ENCODE measurements at places on chromosomes 5 and 9.

- H3K36me3 ChIP-seq: no peaks in the 10 kb centered on the region
- H3K27me3 ChIP-seq: no peaks in the 10 kb centered on the region
- peak; percentile 78 for DNase-seq
- no peak overlapping the region for H3K27ac ChIP-seq
Observed at GRCh38 chr5:167472566-167473108, 818.8 kb upstream of the WWC1 start.

DNA sequence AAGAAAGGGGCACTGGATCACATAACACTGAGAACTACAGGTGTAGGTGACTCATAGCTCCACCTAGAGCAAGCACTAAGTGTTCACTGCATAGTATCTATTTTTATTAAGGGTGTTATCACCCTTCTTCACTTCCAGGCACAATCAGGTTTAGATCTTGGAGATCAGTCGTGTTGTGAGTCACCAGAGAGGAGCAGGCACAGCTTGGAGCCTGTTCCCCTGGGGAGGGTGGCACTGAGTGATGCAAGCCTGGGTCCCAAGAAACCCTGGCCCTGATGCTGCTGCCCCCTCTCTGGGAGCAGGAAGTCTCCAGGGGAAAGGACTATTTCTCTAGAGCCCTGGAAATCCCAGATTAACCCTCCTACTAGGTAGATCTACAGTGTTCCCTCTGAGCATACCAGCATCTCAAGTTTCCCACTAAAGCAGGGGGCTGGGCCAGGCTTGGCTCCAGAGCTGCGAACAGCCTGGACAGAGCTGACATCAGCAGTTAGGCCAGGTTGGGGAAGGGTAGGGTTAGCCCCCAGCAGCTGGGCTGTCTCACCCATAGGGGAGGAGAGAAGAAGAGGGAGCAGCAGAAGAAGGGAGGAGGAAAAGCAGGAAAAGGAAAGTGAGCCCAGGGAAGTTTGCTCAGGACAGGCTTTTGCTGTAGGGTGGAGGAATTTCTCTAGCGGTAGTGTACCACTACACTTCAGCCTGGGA, 28.1 kb upstream of the SPINK4 start:
- H3K27ac ChIP-seq: no peak overlapping the region
- H3K27me3 ChIP-seq: no peaks in the 10 kb centered on the region
- no peaks in the 10 kb centered on the region for H3K36me3 ChIP-seq
- peaks cover 8% of the 10 kb centered on the region for H3K4me1 ChIP-seq

DNA sequence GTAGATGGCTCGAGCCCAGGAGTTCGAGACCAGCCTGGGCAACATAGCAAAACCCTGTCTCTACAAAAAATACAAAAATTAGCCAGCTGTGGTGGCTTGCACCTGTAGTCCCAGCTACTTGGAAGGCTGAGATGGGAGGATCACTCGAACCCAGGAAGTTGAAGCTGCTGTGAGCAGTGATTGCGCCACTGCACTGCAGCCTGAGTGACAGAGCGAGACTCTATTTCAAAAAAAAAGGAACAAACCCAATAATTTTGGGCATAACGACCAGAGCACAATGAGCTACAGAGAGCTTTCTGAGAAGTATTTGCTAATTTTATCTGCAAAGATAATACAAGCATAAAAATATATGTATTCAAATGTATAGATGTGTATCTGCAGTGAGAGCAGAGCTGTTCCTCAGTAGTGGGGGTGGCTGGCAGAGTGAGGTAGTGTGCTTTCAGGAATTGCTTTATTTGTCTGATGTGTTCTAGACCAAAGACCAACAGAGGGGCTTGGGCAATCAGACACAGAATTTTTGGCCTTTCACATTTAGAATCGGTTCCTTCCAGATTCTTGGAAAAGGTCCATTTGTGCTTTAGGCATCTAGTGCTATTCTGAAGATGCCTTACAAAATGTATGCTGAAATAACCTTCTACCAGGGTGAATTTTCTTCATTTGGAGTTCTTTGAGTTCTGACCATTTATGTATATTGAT, 5.2 kb downstream of the DOCK8 start:
- H3K36me3 ChIP-seq: no peaks in the 10 kb centered on the region
- DNase-seq: peak; percentile 9
- H3K27me3 ChIP-seq: peaks cover 12% of the 10 kb centered on the region
- H3K4me3 ChIP-seq: no peak overlapping the region
- H3K27ac ChIP-seq: no peak overlapping the region

DNA sequence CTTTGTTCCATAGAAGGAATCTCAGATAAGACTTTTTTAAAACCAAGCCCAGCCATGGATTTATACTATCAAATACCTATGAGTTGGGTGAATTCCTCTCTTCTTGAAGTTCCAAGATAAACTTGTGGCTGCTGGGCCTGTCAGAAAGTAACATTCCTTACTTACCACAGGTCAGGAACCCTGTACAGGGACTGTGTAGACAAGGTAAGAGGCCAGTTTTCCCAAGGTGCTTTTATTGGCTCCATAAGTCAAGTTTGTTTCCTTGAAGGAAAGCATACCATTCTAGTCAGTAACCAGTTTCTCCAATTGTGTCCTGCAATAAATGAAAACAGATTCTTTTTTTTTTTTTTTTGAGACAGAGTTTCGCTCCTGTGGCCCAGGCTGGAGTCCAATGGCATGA, 8.8 kb upstream of the CLTB start:
- no peak overlapping the region for H3K27ac ChIP-seq
- no peaks in the 10 kb centered on the region for H3K36me3 ChIP-seq
- no peaks in the 10 kb centered on the region for H3K4me1 ChIP-seq
- no peak for DNase-seq

GRCh38 chr5:677131-678101, 15.7 kb downstream of the TPPP start:
- no peak for DNase-seq
- H3K27ac ChIP-seq: no peak overlapping the region
- H3K4me1 ChIP-seq: peaks cover 28% of the 10 kb centered on the region
- no peaks in the 10 kb centered on the region for H3K36me3 ChIP-seq

GRCh38 chr5:78060421-78060820, 234.1 kb downstream of the AP3B1 start:
- DNase-seq: peak; percentile 4
- no peaks in the 10 kb centered on the region for H3K27me3 ChIP-seq
- H3K36me3 ChIP-seq: no peaks in the 10 kb centered on the region
- no peak overlapping the region for H3K4me3 ChIP-seq
- H3K27ac ChIP-seq: no peak overlapping the region
- H3K4me1 ChIP-seq: no peaks in the 10 kb centered on the region

DNA sequence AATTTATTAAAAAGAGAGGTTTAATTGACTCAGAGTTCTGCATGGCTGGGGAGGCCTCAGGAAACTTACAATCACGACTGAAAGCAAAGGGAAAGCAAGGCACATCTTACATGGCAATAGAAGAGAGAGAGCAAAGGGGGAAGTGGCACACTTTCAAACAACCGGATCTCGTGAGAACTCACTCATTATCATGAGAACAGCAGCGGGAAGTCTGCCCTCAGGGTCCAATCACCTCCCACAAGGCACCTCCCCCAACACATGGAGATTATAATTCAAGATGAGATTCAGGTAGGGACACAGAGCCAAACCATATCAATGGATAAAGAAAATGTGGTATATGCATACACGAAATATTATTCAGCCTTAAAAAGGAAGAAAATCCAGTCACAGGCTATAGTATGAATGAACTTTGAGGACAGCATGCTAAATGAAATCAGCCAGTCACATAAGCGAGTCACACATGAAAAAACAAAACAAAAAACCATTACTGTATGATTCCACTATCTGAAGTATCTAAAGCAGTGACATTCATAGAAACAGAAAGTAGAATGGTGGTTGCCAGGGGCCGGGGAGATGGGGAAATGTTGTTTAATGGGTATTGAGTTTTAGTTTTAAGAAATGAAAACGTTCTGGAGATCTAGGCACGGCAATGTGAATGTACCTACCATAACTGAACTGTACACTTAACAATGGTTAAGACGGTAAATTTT, 83.4 kb upstream of the PCA3 start:
- no peak for DNase-seq
- H3K27me3 ChIP-seq: no peaks in the 10 kb centered on the region
- no peaks in the 10 kb centered on the region for H3K36me3 ChIP-seq
- no peaks in the 10 kb centered on the region for H3K4me1 ChIP-seq

GRCh38 chr5:67059744-67060490, 136.7 kb downstream of the CD180 start:
- H3K27ac ChIP-seq: no peak overlapping the region
- H3K4me1 ChIP-seq: no peaks in the 10 kb centered on the region
- no peaks in the 10 kb centered on the region for H3K36me3 ChIP-seq
- H3K4me3 ChIP-seq: no peak overlapping the region

DNA sequence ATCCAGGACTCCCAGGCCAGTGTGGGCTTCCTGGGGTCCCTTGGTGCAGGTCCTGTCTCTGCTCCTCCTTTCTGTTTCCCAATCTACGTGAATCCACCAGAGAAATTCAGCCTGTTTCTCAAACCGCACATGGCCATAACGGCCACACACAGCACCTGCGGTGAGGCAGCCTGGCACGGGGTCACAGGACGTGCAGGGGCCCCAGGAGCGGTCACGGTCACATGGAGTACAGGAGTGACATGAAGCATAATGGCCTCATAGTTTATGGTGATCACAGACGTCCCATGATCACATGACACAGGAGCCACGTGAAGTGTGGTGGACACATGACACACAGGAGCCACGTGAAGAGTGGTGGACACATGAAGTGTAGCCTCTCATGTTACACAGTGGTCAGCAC, 248.5 kb upstream of the IRX4 start:
- no peak overlapping the region for H3K4me3 ChIP-seq
- peaks cover 17% of the 10 kb centered on the region for H3K4me1 ChIP-seq
- no peaks in the 10 kb centered on the region for H3K36me3 ChIP-seq
- no peak overlapping the region for H3K27ac ChIP-seq
- DNase-seq: no peak
- peaks cover 5% of the 10 kb centered on the region for H3K27me3 ChIP-seq

Measured in muscle of leg (tissue), 16 donors.